ENCODE measurements at places on chromosomes 6 and 20.

- DNase-seq: no peak
Observed at GRCh38 chr6:78908621-78909020, 41.3 kb downstream of the IRAK1BP1 start.

GRCh38 chr20:48025661-48026060 lies 240.4 kb upstream of the SULF2 start:
- DNase-seq: no peak

DNA sequence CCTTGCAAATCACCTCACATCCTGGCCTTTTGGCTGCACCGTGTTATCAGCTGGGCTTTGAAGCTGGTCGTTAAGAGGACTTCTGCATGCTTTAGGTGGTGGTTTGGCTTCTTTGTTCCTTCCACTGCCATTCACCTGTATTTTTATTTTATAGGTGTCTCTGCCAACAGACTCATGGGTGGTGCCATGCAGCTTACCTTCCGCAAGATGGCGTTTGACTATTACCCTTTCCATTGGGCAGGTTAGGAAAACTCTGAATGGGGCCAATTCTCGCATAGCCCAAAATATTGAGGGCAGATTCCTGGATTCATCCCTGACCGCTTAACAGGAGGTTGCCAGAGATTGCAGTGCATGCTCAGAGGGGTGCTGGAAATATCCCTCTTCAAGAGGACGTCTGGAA lies 32.4 kb downstream of the TAF11 start:
- no peak for DNase-seq

DNA sequence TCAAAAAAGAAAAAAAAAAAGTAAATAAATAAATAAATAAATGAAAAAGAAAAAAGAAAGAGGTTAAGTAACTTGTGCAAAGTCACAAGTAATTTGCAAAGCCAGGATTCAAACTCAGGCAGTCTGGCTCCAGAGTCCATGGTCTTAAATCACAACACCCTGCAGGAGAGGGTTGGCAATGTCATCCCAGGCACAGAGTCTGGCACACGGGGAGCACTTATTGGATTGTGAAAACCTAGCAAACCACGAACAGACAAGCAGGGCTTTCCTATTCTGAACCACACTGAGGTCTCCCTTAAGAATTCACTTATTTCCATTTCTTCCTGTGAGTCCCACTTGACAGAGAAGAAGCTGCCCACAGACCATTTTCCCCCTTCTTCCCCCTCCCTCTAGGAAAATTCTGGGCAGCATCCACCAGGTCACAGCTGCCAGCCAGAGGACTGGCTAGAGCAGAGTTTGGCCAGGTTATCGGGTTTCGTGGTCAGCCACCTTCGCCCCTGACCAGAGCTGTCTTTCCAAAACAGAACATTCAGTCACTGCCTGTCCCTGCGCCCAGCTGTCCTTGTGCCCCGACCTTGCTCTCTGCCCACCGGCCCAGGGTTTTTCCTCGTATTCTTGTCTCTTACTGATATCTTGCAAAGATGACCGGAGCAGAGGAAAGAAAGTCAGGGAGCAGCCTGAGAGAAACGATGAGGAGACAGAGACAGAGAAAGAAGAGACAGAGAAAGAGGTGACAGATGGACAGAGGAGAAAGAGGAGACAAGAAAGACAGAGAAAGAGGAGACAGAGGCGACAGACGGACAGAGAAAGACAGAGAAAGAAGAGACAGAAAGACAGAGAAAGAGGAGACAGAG lies 106.4 kb upstream of the PTPN1 start:
- no peak for DNase-seq
